ENCODE measurements at places on chromosomes 2 and 18.

- no peak for DNase-seq
Measured at GRCh38 chr2:36526226-36526625, 71.7 kb downstream of the FEZ2 start.

- no peak for DNase-seq
Measured at GRCh38 chr18:70319187-70319586, 30.3 kb downstream of the SOCS6 start.

DNA sequence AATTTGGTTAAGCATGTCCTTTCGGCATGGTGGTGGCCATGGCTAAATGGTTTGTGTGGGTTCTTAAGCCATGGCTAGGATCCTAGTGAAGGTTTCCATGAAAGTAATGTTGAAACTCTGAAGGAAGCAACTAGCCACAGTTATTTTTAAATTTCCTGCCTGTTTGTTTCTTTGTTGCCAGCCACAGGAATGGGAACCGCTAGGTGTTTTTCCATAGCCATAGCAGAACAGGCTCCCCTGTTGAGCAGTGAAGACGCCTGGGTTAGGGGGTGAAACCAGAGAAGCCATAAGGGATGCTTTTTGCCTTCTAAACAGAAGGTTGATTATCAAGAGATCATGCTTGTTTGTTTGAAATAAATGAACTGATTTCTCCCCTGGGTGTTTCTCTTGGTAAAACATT lies 60.1 kb upstream of the CHMP1B start:
- no peak for DNase-seq

- no peak for DNase-seq
Measured at GRCh38 chr2:54429054-54429453, 27.1 kb upstream of the SPTBN1 start.

- no peak for DNase-seq
Measured at GRCh38 chr2:180203972-180204371, 196.9 kb upstream of the CWC22 start.

DNA sequence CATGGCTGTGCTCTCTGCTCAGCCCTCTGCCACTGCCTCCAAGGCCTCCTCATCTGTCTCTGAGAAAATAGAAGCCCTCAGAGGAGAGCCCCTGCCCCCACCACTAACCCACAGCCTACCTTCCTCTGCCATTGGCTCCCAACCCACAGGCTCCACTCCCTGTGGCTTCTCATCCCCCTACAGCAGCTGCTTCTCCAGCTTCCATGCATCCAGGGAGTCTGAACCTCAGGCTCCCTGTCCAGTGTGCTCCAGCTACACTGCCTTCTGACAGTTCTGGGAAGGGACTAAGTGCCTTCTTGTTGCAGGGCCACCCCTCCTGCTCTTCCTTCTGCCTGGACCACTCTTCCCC lies 29.3 kb downstream of the COL6A3 start:
- DNase-seq: no peak

GRCh38 chr2:232456296-232457120 lies 555 bp downstream of the ALPI start:
- DNase-seq: no peak
